ENCODE measurements at places on chromosomes 3 and 15. TPM values are rescaled to one million over a fixed set of nuclear protein-coding genes. Genes with fewer than 3 reads are reported as not detected.

DNA sequence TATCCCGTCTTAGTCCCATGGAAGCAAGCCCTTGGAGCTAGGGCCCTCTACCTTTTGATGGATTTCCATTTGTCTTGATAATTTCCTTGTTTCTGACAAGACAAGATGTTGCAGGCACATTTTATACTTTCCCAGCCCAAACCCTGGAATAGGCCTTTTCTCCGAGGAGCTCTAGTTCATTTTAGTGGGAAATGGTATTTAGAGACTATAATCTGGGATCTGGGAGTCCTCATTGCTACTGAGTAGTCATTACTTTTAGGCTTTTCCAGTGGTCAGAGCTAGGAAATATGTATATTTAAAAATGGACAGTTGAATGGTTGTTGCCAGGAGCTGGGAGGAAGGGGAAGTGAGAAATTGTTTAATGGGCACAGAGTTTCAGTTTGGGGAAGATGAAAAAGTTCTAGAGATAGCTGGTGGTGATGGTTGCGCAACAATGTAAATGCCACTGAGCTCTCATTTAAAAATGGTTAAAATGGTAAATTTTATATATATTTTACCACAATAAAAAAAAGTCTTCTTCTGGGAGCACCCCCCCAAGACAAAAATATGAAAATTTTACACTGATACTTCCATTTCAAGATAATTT is 31.6 kb downstream of the MLH1 start:
- no peak for DNase-seq

GRCh38 chr15:95996494-95996893 is 334.0 kb upstream of the NR2F2 start:
- DNase-seq = no peak

DNA sequence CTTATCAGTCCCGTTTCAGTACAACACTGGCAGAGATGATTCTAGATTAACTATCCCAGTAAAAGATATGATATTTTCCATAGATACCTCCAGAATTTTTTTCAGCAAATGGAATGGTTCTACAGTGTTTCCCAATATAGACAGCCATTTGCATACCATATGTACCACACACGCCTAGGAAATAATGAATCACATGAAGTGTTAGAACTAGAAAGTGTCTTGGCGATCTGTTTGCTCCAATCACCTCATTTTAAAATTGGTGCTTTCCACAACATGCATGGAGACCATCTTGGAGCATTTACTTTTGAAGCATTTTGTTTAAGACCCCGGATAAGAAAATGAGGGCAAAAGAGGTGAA is 2.0 kb downstream of the C2CD4A start:
- DNase-seq = no peak

Gene CPLX3
- 31.0 TPM for total RNA-seq

- DNase-seq = no peak
These were observed 147.6 kb downstream of the DNAJB8 start for GRCh38 chr3:128319107-128319506.

DNA sequence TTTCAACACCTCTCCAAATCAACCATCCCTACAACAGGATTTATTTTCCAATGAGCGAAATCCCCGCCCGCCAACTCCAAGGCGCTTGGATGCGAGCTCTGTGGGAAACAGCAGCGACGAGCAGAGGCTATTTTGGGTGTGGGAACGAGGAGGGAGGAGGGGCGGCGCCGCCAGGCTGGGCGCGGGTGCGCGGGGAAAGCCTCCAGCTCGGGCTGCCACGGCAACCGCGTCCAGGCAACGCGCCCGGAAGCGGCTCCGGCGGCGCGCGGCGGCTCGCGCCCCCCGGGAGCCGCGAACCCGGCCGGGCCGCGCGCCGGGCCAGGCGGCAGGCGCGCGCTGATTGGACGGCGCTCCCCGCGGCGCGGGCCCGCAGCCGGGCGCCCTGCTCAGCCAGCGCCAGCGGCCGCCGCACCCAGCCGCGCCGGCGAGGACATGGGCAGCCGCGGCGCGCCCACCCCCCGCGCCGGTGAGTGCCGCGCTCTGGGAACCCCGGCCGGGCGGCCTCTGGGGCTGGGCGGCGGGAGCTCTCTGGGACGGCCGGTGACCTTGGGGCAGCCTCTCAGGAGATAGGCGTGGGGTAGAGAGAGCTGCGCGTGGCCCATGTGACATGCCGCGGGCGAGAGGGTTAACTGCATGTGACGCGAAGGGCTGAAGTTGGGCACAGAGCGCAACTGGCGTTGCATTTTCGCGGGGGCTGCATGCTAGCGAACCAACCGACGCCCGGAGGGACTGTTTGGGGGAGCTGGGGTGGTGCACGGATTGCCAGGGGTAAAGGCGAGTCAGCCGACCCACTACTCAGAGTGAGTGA is at the start of gene FAM81A:
Gene FAM81A (plus strand): TSS at position 370 of the 808 bp plus-strand sequence. CDS start 20,441 bp downstream, outside the sequence.
- DNase-seq = peak; percentile 87

DNA sequence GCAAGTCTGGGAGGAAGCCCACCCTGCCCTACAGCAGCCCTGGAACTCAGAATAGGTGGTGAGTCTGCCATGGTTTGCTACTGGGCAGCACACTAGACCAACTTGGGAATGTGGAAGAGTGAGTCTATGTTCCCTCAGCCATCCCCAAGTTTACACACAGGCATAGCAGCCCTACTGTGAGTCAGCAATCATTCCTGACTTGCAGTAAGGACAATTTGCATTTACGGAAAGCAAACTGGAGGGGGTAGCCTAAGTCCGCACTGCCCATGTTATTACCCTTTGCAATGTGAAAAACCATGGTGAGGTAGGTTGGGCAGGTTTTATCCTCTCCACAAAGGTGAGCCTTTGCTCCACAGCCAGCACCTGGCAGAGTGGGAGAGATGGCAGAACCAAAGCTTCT is 4.6 kb downstream of the TCTA start:
- DNase-seq = peak; percentile 3

GRCh38 chr3:129610276-129610675 is 3.8 kb upstream of the PLXND1 start:
- peak; percentile 30 for DNase-seq

Gene C2CD4A
- total RNA-seq = not detected

Gene GOLGA6B
- not detected for total RNA-seq

DNA sequence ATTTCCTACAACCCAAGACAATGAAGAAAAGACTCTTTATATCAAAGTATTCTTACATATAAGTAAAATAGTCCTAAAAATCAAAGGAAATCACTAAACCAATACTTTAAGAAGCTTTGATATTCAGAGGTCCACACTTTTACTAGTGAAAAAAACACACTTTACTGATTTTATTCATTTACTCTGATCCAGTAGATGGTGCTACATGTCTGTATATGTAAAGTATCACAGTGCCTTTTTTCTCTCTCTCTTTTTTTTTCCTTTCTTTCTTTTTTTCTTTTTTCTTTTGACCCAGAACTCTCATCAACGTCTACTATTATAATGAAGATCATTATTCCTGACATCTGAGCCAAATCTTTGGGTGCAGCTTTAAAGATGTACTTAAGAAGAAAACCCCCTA is 10.8 kb upstream of the CCDC39 start:
- DNase-seq = no peak

GRCh38 chr3:157572559-157573270 is 69.5 kb upstream of the VEPH1 start:
- DNase-seq = no peak

Gene MORC1
- total RNA-seq = not detected

Gene NEDD4
- 8.8 TPM for total RNA-seq

DNA sequence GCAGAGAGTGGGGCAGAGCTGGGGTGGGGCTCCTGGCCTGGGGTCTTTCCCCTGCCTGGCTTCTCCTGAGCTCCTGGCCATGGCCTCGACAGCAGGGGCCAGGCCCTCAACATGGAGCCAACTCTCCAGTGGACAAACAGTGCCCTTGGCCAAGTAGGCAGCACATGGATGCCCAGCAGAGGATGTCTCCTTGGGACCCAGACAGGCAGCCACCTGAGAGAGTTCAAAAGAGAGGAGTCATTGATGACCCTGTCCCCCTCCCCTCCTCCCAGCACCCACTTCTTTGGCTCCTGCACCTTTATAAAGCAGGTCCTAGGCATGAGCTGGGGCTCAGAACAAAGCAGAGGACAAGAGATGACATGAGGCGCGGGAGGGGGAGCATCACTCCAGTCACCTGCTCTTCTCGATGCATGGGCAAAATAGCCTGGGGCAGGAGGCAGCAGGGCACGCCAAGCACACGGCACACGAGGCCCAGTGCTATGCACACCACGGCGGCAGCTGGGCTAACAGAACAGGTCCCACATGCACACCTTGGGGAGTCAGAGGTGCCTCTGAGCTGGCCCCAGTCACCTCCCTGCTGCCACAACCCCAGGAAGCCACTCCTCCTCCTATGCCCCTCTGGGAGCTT is 27.4 kb downstream of the SHISA5 start:
- DNase-seq = no peak

Gene CD86
- 3.1 TPM for total RNA-seq

Gene TBL1XR1
- 137 TPM for total RNA-seq

GRCh38 chr15:78065973-78066946 is 11.3 kb downstream of the TBC1D2B start:
- no peak for DNase-seq

DNA sequence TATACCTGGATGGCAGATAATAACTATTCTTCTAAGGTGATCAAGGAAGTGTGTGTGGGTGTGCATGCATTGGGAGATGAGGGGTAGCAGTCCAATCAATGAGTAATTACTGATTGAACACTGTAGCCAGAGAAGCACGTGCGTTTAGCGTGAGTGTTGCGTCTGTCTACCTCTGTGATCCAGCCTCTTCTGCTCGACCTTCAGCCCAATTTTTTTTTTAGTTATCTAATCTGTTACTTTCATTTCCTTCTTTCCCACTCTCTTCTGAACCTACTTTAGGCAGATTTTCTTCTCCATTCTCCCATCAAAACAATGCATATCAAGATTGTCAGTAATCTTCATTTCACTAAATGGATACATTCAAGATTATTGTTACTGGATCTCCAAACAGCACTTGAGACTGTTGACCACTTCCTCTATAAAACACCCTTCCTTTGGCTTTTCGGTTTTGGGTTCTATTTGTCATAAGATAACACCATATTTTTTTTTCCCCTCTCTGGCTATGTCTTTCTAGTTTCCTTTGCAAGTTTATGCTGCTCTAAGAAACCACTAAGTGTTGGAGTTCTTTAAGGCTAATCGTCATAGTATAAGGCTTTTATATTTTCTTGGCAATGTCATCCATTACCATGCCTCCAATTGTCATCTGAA is 41.0 kb downstream of the MCTP2 start:
- no peak for DNase-seq

DNA sequence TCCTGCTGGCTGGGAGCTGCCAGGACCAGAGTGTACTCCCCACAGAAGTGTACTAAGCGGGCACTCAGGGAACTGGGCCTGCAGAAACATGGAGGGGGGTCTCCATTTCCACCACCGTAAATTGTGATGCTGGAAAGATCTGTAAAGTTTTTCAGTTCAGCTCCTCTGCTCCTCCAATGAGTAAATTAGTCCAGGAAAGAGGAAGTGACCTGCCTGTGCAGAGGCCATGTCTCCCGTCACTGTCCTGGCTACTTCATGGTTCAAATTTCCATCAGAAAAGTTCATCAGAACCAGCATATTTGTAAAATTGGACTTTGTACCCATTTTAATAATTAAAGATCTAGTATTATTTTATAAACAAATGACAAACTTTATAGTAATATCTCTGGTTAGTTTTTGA is 226.7 kb upstream of the THBS1 start:
- no peak for DNase-seq

DNA sequence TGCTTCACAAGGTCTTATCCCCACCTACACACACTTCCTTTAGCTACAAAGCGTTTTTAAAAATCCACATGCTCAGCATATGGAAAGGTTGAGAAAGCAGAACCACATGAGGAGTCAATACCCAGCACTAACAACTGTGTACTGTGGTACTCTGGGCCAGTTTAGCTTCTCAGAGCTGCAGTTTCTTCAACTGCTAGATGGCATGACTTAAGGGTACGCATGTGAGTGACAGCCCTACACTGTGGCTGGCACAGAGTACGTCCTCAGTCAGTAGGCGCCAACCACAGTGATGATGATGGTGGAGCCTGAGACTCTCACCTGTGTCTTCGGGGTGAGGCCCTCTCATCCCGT is 17.4 kb downstream of the CCDC12 start:
- DNase-seq = no peak

Gene TUSC7
- total RNA-seq = not detected

GRCh38 chr3:196569003-196569516 is 600 bp downstream of the FBXO45 start:
- DNase-seq = peak; percentile 47

Gene PARP14
- 19.2 TPM for total RNA-seq

DNA sequence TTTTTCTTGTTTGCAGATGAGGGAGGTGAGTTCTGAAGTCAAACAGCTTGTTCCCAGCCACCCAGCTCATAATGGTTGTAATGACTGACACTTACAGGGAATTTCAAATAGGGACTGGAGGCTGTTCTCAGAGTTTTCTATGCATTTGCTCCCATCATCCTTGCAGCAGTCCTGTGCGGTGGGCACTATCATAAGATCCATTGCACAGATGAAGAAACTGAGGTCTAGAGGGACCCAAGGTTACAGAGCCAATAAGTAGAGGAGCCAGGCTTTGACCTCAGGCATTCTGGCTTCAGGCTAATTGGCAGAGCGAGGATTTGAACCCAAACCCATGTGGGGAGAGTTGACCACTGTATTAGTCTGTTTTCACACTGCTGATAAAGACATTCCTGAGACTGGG is 32.4 kb downstream of the FAH start:
- no peak for DNase-seq

GRCh38 chr3:156772588-156773206 is 53.5 kb upstream of the LEKR1 start:
- no peak for DNase-seq

GRCh38 chr3:105118905-105119304 is 247.8 kb upstream of the ALCAM start:
- no peak for DNase-seq

DNA sequence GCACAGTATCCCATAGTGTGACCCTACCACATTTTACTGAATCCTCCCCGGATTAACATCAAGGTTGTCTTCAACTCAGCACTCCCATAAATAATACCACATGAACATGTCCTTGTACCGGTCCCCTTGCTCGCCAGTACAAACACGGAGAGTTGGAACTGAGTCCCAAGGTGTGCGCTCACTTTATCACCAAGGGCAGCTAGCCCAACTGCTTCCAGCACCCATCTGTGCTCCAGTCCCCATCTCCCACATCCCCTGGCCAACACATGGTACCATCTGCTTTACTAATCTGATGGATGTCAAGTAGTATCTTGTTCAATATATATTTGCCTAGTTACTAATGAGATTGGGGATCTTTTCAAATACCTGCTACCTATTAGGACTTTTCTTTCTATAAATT is 64.7 kb downstream of the ISG20 start:
- no peak for DNase-seq

DNA sequence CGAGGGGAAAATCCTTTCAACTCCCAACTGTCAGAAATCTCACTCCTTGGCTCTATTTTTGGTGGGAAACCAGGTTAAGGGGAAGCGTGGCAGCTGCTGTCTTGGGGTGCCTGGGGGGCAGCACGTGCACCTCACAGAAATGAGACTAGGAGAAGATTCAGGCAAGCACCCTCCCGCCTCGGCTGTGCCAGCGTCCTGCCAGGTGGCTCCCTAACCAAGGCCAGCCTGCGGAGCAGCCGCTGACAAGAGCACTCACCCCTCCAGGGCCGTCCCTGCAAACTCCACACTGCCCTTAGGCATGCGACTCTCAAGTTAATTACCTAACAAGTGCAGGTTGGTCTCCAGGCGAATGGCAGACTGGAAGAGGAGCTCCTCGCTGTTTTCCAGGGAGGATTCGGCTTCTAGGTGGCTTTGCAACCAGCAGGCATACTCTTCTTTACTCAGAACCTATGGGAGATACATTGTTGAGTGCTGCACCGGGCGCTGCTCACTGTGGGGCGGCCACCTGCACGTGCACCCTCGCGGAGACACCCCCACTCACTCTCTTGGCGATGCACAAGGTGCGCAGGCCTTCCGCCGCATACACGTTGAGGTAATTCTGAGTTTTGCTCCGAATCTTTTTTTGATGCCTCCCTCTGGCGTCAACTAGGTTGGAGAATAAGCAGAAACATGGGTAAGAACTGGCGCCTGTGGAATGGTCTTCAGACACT is 155.3 kb downstream of the ATP10A start:
- DNase-seq = no peak

All from right cardiac atrium (tissue), 5 donors.